ENCODE measurements at places on chromosomes 16 and 17.

DNA sequence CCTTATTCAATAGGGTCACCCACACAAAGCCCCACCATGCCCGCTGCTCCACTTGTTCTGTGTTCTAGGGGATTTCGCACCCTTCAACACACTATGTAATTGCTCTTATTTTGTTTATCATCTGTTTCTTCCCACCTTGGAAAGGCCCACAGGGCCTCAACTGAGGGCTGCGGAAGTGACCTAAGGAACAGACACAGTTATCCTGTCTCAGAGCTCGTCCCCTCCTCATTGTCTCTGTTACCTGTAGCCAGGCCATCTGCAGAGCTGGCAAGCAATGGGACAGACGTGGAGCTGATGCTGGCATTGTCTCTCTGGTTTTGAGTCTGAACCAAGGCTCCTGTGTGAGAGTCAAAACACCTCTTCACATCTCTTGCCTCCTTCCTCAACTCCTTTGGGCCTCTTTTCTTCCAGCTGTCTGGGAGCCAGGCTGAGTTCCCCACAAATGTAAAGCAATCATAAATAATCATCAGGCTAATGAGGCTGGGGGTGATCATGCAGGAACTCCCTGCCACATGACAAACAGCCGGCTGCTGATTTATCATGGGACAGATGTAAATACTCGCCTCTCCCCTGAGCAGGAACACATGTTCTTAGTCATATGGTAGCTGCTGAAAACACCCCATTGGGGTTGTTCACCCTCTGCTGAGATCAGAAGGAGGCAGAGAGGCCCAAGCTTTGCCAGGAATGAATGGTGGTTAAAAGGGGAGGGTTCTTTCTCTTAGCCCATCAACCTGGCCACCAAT lies 71.9 kb downstream of the AXIN2 start:
- DNase-seq: no peak

DNA sequence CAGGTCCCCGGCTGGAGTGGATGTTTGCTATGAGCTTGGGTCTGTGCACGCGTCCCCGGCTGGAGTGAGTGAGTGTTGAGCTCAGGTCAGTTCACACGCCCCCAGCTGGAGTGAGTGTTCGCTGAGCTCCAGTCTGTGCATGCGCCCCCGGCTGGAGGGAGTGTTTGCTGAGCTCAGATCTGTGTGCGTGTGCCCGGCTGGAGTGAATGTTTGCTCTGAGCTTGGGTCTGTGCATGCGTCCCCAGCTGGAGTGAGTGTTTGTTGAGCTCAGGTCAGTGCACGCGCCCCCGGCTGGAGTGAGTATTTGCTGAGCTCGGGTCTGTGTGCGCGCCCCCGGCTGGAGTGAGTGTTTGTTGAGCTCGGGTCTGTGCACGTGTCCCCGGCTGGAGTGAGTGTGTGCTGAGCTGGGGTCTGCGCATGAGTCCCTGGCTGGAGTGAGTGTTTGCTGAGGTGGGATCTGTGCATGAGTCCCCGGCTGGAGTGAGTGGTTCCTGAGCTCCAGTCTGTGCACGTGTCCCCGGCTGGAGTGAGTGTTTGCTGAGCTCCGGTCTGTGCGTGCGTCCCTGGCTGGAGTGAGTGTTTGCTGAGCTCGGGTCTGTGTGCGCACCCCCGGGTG lies 284.2 kb downstream of the SNX29 start:
- DNase-seq: peak; percentile 77

DNA sequence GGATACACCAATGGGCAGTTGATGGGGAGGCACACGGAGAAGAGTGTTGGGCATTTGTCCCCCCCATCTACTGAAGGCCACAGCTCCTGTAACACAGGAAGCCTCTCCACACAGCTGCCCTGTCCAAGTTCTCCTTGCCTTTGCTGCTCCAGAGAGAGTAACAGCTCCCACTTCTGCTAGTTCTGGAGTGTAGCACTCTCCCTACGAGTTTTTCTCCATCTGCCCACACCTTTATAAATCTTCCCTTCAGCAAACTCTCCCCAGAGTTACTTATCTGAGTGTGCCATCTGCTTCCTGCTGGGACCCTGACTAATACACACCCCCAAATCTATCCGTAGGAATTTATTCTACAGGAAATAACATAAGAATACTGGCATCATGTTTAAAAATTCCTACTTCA lies 42.6 kb upstream of the ERN1 start:
- no peak for DNase-seq

- no peak for DNase-seq
These were observed 23.0 kb downstream of the ARHGAP27 start for GRCh38 chr17:45409659-45410076.

DNA sequence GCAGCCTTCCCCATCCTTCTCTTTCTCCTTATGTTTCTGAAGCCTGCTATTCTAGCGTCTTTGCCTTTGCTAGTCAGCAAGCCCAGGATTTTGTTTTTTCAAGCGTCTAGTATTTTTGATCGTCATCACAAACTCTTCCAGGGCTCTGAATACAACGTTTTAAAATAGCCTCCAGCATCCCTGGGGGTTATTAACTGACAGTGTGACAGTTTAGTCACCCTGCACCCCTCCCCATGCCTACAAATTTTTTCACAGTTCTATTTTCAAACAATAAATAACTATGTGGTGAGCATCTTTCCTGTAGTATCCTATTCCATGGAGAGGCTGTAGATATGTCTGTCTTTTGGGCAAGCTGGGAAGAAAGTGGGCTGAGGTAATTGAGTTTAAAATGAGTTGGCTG lies 280.9 kb downstream of the MAP2K4 start:
- no peak for DNase-seq

- DNase-seq: no peak
These were observed 12.8 kb upstream of the TNS4 start for GRCh38 chr17:40514013-40514875.

- no peak for DNase-seq
These were observed 50.4 kb upstream of the HS3ST2 start for GRCh38 chr16:22763437-22764080.

DNA sequence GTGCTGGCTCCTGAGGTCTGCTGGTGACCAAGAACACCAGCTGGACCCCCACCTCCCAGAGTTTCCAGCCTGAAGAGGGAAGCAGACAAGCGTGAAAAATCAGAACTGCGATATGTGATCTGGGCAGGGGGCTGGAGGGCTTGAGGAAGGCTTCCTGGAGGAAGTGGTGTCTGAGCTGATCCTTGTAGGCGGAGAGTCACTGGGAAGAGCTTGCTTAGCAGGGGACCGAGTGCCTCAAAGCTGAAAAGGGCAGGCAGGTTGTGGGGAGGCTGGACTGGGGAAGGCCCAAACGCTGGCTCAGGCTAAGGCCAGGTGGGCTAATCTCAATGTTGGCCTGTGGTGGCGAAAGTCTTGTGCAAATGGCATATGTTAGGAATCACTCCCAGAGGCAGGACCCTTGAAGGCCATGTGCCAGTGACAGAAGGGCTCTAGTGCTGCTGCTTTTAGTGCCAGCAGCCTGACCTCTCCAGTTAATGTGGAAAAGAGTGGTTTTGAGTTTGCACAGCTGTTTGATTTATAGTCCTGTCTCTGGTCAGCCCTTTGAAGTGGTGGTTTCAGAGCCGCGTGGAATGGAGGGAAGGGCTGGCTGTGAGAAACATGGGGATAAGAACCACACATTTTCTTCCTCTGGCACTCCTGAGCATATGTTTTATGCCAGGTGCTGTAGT lies 85.3 kb upstream of the LGALS9 start:
- DNase-seq: no peak

GRCh38 chr16:58331024-58331707 lies 36.3 kb upstream of the PRSS54 start:
- DNase-seq: peak; percentile 1

DNA sequence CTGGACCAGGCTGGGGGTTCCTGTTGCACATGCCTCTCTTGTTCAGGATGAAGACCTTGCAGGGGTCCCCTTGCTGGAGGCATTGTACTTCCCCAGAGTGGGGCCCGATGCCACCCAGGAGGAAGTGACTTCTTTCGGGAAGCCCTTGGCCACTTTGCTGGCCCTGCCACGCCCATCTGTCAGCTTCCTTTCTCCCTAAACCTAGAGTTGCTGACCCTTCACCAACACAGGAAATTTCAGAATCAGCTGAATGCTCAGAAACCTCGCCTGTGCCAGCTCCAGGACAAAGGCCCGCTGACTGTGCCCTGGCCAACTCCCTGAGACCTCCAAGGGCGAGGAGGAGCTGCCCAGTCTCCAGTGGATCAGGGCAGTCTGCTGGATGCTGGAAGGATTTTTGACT lies 26.7 kb downstream of the WNT9B start:
- DNase-seq: no peak

GRCh38 chr16:85613604-85614337 lies 649 bp downstream of the GSE1 start:
- DNase-seq: peak; percentile 76

- no peak for DNase-seq
These were observed 760 bp downstream of the SLFN12L start for GRCh38 chr17:35536664-35537171.

DNA sequence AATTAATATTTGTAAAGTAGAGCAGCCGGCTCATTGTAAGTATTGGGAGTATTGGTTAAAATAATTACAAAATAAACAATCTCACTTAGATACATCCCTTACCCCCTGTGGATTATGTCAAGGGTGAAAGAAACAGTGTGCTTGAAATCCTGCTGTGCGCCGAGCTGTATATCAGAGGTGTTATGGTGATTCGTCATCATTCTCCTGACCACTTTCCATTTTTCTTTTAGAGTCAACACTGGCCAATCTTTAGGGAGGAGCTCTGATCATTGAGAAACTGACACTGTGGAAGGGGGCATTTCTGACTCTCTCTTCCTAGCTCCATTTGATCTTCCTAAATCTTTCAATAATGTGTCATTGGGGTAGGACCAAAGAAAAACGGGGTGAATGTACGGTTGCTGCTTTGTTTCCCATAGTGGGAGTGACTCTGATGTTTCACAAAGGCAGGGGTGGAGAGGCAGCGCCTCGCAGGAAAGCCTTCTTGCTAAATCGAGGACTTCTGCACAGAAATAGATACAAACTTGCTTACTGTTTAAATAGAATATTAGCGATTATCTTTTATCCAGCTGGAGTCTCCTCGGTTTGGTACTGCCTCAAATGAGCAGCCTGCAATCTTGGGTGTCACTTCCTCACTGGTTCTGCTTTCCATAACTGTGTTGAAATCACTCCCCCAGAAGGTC lies 123.4 kb downstream of the PRKCB start:
- DNase-seq: peak; percentile 43

GRCh38 chr17:16286947-16287562 lies 66.2 kb downstream of the CENPV start:
- DNase-seq: no peak

- DNase-seq: no peak
These were observed 49.4 kb downstream of the SNX29 start for GRCh38 chr16:12025926-12026325.

DNA sequence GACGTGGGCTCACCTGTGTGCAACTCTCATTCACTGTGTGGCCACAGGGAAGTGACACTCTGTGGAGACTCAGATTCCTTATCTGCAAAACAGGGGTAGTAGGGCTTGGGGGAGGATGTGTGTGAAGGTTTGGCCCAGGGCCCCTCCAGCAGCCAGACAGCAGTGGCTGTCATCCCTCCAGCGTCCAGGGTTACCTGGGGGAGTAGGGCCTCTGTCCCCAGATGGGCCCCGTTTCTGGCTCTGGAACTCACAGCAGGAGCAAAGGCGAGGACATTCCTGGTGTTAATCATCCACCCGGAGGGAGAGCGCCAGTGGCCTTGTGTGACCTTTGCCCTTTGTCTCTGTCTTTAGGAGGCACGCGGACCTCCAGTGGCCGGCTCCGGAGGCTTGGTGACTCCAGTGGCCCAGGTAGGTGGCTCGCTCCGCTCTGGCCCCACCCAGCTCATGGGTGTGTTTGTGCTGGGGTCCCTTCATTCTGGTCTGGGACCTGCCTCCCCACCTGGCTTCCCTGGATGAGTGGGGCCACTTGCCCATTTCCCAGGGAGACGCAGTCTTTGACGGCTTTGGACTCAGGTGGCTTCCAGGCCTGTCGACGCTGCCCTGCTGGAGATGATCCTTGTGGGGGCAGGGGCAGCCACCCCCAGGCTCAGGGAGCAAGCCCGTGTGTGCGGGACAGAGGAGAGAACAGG lies 166.2 kb downstream of the SEC14L1 start:
- DNase-seq: no peak

GRCh38 chr16:11179574-11179973 lies 76.4 kb downstream of the SOCS1 start:
- DNase-seq: no peak

- no peak for DNase-seq
These were observed 19.8 kb downstream of the TMEM98 start for GRCh38 chr17:32947736-32948135.

GRCh38 chr17:4950746-4951204 lies at the start of gene ENO3:
Gene ENO3, plus strand, starts transcription at chr17:4951119. Its CDS starts 711 bp downstream, at chr17:4951830.
- DNase-seq: peak; percentile 42

DNA sequence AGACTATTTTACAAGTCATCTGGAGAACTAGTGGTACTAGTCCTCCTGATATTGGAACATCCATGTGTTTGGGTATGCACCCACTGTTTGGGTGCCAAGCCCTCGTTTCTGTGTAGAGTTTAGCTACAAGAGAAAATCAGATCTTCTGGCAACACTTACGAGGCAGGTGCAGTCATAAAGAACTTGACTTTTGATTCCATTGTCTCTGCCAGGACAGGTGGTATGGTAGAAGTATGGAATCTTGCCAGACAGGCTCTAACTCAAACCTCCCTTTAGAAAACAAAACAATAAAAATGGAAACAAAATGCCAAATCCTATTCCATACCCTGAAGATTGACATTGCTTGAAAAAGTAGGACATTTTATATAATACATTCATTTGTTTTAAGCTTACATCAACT lies 16.0 kb downstream of the RNF43 start:
- DNase-seq: no peak

GRCh38 chr17:13153036-13153435 lies 135.2 kb upstream of the ELAC2 start:
- DNase-seq: no peak

DNA sequence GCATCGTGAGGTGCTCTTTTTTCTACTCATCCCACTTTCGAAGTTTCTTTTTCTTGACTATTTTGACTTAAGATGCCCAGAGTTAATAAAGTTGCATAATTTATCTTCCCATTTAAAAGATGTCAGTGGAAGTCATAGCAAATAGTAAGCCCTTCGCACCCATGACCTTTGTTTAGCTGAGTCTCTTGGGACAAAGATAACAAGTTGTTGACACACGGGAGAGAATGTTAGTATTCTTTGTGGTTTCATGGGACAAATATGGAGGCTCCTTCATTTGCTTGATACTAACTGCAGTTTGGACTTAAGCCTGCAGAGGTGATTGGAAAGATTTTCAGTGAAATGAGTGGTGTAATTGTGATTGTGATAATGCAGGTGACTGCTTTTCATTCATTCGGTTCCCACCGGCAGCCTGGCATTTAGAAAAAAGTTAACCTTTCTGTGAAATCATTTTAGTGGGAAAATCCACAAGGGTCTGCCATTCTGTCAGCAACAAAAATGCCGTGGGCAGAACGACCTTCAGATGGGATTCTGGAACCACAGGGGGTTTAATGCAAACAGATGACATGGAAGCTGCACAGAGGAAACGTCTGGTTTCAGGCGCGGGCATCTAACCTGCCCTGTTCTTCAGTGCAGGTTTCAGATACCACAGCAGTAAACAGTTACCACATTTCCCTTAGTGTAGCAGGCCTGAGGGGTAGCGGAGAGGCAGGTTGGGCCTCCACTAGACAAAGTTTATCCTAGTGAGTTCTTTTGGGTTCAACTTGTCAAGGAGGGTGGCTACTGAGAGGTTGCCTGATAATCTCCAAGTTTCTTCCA lies 123.0 kb downstream of the RPTOR start:
- no peak for DNase-seq

- DNase-seq: no peak
These were observed 21.1 kb downstream of the CPSF4L start for GRCh38 chr17:73240561-73240960.

- DNase-seq: no peak
These were observed 12.3 kb upstream of the PITPNA start for GRCh38 chr17:1574697-1575471.

Measured in NCI-H146 (cell line).